ENCODE measurements at places on chromosomes 6 and 20.

GRCh38 chr6:63492476-63492875, 79.8 kb upstream of the LOC128125822 start:
- no peak for DNase-seq

DNA sequence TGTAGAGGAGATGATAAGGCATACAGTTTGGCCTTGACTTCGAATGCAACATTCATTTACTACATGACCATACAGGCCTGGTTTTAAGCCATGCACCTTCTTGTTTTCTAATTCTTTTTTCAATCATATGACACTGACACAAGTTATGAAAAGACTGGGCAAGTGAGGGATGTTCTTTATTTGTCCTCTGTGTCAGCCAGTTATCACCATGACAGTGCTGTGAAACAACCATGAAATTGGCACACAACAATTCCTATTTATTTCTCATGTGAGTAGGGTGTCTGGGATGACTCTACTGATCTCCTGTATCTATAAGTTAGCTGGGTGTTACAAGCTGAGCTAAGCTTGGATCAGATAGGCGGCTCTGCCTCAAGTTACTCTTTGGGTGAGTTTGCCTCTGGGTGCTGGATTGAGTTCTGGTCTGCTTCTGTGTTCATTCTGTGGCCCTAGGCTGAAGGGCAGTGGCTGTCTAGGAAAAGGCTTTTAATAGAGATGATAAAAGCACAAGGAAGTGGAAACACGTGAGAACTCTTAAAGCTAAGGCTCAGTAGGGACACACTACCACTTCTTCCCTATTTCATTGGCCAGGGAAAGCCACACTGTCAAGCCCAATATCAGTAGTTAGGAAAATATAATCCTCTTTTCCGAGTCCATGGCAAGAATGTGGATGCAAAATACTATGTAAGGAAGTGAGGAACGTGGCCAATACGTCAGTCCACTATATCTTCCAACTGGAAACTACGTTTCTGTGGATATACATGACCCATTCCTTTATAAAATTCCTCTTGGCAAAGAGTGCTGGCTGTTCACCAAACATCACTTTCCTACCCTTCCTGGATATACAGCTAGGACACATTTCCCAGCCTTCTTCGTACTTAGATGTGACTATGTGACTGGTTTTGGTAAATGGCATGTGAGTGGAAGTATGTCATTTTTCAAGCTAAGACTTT, 126.2 kb upstream of the RNF24 start:
- no peak for DNase-seq

- peak; percentile 28 for DNase-seq
These were observed 68.6 kb upstream of the CCN6 start for GRCh38 chr6:111985202-111985731.

DNA sequence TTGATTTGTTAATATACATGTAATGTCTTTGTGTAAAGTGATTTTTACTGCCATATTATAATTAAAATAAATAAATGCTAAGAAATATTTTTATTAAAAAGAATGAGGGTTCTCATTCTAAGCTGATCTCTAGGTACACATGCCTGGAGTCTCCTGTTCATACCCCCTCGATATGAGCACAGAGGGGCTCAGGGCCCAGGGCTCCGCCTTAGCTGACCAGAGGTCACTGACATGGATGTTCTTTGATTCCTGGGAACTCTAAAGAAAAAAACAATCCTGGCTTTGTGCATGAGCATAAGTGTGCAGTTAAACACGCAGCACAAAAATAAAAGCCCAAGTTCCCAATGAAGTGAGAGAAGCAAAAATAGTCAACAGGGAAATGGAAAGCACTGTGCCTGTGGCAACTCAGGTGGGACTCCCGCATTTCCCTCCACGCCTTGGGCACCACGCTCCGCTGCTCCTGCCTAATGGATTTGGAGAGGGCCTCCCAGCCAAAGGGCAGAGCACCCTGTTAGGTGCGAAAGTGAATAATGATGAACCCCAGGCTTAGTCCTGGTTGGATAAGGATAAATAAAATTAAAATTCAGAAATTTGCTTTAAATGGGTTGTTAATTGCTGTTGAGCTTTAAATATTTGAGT, 33.3 kb upstream of the QKI start:
- DNase-seq = no peak

DNA sequence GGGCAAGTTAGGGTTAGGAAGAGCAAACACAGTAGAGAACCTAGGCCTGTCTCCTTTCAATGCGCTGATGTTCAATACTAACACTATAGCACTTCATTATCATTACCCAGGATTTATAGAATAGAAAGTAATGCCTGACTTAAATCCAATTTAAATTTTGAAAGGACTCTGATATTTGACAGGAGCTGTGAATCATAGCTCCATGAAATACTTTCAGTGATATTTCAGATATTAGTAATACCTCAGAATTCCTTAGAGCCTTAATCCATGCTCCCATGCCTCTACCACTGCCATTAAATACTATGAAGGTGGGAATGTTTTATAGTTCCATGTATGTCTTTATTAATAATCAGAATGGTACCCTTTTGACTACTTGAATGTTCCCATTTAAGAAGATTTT, 530.2 kb downstream of the BCKDHB start:
- DNase-seq = no peak

GRCh38 chr6:157117431-157118095, 205.8 kb downstream of the TMEM242 start:
- DNase-seq = no peak

DNA sequence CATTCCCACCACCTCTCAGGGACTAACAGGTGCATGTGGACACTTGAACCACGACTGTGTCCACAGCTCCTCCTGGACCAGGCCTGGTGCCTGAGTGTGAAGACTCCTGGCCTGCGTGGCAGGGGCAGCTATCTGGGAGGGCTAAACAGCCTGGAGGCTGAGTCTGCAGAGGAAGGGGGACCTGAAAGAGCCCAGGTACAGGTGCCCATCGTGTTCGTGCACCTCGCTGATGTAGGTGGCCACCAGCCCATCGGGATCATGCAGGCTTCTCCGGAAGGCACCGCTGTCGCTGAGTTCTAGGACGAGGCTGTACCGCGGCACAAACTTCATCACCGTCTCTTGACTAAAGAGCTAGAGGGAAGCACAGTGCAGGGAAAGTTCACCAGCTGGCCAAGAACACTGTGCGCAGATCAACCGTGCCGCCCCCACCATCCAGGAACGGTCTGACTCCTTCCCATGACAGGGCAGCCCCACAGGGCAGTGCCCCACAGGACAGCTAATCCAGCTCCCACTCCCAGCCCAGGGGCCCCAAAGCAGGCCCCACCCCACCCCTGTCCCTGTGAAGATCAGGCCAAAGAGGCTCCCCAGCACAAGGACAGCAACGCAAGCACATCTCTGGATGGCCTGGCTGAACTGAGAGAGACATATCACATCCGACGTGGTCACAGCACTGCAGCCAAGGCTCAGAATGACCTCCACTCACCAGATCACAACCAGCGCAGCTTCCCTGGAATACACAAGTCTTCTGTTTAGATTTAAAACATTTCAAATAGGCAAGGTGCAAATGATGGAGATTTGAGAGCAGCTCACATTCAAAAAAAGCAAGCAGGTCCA, 14.8 kb downstream of the CST7 start:
- DNase-seq = no peak

- no peak for DNase-seq
These were observed 1.7 kb downstream of the RANBP9 start for GRCh38 chr6:13709689-13710551.

GRCh38 chr20:53412577-53413185, 181.0 kb downstream of the ZNF217 start:
- DNase-seq = no peak

DNA sequence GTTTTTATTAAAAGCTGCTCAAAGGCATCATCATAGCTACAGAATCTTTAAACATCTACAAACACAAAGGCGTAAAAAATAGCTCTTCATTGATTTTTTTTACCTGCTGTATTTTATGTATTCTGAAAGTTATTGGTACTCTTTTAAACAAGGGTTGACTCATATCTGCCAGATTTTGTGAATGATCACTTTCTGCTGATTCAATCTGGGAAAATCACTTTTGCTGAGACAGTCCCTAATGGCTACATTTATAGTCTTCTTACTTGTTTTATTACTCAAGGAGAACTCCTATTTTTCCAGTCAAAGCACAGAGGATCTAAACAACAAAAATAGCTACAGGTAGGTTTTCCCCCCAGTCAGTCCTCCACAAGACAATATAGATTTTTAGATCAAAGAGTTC, 739.0 kb downstream of the CBLN4 start:
- DNase-seq = no peak

DNA sequence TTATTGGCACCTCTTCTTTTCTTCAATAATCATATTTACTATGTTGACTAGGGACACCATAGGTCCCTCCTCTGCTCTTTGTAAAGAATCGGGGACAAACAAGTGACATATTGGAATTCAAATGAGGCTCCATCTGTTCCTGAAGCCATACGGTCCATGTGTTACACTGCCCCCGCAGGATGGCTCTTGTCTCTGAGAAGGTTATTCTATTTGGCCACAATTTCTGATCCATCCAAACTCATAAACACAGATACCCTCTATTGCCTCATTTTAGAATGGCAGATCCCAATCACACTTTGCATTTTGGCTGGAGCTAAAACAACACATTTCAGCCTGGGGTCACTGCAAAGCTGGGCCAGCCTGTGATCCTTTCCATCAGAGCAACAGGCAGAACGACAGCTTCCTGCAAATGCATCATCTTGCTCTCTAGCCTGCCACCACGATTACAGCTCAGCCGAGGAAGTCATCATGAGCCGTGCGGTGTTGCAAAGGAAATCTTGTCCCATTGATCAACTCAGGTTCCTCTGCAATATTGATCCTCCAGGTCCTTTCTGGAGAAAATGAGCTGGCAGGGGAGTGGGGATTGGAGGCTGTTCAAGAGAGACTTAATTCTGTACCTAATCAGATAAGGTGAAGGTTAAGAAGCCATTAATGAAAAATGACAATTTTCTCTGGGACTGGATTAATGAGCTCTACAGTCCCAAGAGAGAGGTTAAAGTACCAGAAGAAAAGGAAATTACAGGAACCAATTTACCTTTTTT, 73.1 kb downstream of the AGPAT4 start:
- DNase-seq = no peak

DNA sequence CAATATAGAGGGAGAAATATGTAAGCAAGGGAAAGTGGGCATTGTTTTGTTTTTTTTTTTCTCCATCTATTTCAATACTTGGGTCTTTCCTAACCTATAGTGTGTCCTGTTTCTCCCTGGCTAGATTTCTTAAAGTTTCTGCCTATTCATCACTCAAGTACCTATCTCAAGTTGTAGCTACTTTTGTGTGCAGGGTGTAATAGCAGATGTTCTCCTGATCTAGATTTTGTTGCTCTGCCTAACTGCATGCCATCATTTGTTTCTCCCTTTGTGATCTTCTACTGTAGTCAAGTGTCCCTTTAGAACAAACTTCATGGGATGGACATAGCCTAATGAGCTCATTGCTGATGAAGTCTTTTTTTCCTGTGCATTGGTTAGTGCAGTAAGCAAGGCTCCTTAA, 45.8 kb downstream of the TOP1 start:
- no peak for DNase-seq

DNA sequence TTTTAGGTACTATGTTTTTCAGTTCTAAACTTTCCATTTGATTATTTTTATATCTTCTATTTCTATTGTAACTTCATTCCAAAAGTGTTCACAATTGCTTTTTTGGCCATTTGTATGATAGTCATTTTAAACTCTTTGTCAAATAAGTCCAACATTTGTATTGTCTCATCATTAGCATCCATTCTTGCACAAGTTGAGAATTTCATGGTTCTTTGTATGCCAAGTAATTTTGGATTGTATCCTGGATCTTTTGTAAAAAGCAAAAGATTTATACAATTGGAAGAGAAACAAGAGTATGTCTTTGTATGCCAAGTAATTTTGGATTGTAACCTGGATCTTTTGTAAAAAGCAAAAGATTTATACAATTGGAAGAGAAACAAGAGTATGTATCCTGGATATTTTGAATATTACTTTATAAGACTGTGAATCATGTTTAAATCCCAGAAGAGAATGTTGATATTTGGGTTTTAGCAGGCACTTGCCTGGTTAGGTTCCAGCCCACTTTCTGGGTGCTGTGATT, 36.9 kb upstream of the NT5E start:
- DNase-seq = no peak
